ENCODE measurements at places on chromosomes 12 and 14.

- no peak for DNase-seq
Measured at GRCh38 chr14:54348923-54349620, 47.7 kb upstream of the CDKN3 start.

- DNase-seq, result no peak
Measured at GRCh38 chr14:52032204-52032801, 36.6 kb downstream of the NID2 start.

DNA sequence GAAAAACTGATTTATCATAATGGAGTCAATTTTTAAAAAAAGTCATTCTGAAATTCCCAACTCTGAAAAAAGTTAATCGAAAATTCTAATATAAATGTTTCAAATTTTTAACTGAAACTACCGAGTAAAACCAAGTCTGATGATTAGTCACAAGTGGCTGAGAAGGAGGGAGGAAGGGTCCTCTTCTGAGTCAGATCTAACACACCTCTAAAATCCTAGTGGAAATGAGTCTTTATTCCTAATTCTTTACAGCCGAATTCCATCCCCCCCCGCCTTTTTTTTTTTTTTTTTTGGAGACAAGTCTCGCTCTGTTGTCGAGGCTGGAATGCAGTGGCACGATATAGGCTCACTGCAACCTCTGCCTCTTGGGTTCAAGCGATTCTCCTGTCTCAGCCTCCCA is 37.9 kb downstream of the RAD9B start:
- DNase-seq, result no peak

- DNase-seq, result no peak
Measured at GRCh38 chr14:69291396-69291795, 31.4 kb downstream of the GALNT16 start.

DNA sequence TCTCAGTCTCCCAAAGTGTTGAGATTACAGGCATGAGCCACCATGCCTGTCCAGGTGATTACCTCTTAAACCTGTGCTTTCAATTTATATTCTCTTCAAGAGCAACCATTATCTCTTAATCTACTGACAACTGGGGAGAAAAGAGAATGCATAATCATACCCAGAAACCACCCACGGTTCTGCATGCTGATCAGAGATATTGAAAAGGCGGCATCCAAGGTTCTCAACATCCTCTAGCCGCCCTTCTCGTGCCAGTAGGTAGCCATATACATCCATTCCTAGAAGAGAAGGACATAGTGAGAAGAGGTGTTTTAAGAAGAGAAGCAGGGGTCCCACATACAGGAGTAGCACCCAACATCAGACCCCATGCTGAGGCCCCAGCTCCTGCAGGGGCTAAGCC is 20.8 kb downstream of the ANAPC7 start:
- no peak for DNase-seq

GRCh38 chr12:65894624-65895390 is 70.5 kb downstream of the HMGA2 start:
- DNase-seq, result no peak

GRCh38 chr12:5257763-5258495 is 174.0 kb upstream of the NTF3 start:
- no peak for DNase-seq

GRCh38 chr12:34334953-34335743 is 312.9 kb downstream of the ALG10 start:
- DNase-seq, result no peak

DNA sequence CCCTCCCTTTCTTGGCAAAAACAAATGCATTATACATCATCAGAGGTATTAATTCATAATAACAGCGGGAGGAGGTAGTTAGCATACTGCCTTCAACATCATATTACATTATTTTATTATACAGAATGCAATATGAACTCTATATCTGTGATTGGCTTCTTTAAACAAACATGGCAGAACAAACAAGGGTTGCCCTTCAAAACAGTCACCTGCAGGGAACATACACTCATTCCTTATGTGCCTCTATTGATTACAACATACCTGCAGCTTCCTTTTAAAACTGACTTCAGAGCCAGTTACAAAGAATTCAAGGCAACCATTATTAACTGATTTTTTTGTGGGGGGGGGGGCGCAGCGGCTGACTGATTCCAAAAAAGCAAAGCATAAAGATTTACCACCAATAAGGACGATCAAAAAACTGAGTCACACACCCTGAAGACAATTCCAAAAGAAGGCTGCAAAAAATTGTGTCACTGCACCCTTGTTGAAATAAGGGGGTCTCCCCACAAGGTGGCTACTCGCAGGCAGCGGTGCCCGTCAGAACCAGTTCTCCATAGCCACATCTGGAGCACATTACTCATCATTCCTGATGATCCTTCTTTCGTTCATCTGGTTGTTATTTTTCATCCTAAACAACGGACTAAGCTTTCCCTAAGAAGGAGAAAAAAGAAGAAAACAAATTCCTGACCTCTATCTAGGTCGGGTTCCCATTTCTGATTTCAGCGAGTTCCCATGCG is 51.8 kb downstream of the SMUG1 start:
- DNase-seq, result peak; percentile 3

- no peak for DNase-seq
Measured at GRCh38 chr12:126617312-126617711, 1552.1 kb downstream of the AACS start.

GRCh38 chr14:96016501-96017160 is 22.5 kb upstream of the C14orf132 start:
- no peak for DNase-seq

DNA sequence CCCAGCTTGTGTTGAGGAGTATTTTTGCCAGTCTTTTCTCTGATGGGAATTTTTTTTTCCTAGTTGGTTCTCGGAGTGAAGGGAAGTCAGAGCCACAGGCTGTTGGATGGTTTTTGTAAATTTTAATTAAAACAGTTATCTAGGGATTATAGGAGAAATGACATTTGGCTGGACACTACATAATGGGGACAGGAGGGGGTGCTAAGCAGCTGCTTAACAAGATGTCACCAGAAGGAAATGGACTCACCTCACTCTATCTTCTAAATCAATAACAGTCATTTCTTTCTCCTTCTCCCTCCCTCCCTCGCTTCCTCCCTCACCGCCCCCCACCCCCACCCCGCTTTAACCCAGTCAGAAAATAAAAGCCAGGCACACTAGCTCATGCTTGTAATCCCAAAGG is 93.4 kb upstream of the TMEM233 start:
- no peak for DNase-seq

DNA sequence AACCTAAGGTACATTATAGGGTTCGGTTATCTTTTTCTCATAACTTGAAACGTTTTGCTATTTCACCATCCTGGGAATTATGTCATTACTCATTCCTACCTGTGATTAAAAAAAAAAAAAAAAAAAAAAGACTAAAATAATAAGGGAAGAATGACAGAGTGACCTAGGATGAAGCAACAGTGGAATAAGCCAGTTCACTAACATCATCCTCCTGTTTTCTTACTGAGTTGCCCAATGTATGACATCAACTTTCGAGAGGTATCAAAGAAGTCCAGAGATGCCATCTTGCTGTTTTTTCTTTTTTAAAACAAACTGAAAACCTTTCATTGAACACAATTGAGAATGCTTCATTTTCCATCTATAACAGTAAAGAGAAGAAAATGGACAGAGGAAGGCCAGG is 42.8 kb downstream of the AMN start:
- no peak for DNase-seq

DNA sequence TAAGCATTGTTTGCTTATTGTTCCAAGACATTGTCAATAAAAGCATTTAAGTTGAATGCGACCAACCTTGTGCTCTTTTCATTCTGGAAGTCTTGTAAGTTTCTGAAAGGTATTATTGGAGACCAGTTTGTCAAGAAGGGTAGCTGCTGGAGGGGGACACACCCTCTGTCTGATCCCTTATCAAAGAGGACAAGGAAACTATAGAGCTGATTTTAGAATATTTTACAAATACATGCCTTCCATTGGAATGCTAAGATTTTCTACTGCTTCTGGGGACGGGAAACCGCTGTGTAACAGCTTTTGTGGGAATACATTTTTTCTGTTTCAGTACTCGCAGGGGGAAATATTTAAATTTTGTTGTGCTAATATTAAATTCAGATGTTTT is 3.5 kb downstream of the FOS start:
- DNase-seq, result no peak

DNA sequence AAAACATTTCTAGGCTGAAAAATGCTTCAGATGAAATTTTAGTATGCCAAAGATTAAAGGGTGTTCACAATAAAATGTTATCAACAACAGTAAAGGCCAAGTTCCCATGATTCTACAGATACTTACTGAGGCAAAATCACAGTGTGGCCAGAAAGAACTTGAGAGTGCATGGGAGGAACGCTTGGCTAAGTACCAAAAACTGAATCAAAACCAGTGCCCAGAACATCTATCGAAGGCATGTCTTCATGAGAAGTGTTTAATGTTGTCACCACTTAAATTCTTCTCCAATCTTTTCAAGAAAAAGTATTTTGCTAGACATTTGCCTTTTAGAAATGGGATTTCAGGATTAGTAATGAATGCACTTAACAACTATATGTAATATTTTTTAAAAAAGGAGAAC is 41.5 kb downstream of the KIF21A start:
- no peak for DNase-seq

DNA sequence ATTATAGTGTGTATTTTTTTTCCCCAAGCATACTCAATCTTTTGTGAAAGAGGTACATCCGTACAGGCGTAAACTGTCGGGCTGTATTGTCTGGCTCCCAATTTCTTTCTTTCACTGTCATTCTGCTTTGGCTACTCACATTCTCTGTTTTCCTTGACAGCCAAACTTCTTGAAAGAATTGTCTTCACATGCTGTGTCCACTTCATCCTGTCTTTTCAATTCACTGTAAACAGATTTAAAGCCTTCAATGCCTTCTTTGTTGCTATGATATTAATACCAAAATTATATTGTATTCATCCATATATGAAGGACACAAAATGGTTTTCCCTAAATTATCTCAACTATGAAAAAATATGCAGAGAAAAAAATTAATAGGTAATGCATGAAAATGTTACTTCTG is 6.0 kb upstream of the ATP23 start:
- DNase-seq, result no peak

DNA sequence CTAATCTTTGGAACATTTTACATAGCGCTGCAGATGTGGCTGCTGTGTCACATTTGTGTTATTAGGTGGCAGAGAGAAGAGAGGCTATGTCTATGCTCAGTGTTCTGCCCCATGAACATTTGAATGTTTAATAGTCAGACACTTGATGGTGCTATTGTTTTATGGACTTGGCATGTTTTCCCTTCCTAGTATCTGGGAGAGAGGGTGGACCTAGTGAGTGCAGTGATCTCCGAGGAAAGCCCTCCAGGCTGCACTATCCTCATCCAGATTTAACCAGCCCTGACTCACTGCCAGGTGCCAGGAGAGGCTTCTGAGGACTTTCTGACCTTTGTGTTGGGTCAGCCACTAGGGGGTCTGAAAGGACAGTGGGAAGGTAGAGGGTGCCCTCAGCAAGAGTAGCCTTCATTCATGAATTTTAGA is 24.3 kb downstream of the ZFC3H1 start:
- no peak for DNase-seq

DNA sequence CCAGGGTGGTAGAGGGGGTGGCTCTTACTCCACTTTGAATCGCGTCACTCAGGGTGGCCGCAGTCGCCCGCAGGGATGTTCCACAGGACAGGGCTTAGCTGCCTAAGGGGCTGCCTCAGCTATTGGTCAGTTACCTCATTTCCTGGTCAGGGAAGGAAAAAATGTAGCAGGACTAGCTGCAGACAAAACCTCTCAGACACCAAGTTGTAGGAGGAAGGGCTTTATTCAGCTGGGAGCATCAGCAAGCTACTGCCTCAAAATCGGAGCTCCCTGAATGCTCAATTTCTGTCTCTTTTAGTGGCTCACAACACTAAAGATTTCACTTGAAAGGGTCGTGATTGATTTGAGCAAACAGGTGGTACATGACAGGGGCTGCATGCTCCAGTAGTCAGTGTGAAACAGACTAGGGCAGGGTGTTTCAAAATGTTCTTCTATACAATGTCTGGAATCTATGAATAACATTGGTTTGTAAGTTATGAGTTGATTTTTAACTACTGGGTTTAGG is 6.4 kb upstream of the CLEC6A start:
- DNase-seq, result no peak

DNA sequence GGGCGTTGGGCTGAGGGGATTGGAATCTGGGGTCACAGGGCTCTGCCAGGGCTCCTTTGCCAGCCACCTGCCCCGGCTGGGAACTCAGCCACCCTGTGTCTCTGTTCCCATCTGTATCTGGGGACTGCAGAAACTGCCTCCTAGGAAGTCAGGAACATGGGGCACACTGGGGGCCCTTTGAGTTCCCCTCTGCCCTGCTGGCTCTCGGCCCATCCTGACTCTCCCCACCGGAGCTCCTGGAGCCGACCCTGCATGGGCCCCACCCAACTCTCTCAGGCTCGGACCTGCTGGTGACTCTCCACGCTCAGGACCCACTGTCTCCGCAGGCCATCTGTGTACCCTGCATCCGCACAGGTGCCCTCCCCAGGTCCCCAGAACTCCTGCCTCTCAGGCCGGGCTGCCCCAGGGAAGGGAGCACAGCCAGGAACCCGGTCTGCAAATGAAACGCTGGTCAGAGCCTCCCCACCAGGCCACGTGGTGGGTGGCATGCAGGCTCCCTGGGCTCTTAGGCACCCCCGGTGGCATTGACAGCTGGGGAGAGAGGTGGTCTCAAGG is 82.8 kb downstream of the KIF26A start:
- DNase-seq, result no peak

GRCh38 chr12:30631740-30632139 is 63.9 kb downstream of the IPO8 start:
- no peak for DNase-seq

- peak; percentile 21 for DNase-seq
Measured at GRCh38 chr12:82904219-82904790, 217.6 kb downstream of the TMTC2 start.

DNA sequence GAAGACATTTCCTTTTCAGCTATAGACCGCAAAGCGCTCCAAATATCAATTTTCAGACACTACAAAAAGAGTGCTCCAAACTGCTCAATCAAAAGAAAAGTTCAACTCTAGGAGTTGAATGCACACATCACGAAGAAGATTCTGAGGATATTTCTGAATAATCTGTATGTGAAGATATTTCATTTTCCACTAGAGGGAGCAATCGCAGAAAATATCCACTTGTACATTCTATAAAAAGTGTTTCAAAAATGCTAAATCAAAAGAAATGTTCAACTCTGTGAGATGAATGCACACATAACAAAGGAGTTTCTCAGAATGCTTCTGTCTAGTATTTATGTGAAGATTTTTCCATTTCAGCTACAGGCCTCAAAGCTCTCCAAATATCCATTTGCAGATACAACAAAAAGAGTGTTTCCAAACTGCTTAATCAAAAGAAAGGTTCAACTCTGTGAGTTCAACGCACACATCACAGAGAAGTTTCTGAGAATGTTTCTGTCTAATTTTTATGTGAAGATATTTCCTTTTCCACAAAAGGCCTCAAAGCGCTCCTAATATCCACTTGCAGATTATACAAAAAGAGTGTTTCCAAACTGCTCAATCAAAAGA is 643.8 kb upstream of the ALG10B start:
- DNase-seq, result no peak
